Naive thymus-derived CD4-positive, alpha-beta T cell (primary cell): ENCODE measurements at places on chromosomes 7 and 10.

DNA sequence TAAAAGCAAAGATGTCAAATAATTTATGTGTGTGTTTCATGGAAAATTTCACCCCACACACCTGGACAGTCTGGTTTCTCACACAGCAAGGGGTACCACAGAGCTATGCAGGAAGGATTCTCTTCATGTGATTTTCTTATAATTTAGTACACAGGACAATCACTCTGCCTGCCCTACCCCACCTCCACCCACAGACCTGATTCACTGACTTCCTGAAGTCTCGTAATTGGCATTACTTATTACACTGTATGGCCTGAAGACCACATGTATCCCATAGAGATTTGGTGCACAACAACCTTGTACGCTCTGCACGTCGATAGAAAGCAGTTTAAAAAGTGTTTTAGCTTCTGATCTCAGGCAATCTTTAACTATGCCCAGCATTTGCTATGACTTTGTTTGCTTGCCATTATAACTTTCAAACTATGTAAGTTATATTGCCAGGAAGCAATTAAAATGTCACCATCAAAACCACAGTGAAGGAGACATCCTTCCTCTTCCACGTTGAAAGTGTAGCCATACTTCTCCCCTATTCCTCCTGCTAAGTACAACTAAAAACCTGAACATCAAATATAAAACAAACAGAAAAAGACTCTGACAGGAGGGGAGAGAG is 279.4 kb upstream of the IMMP2L start:
- DNase-seq = no peak

GRCh38 chr7:129147731-129148130 is 3.2 kb downstream of the TSPAN33 start:
- DNase-seq = no peak

- DNase-seq = no peak
These were observed 105.0 kb upstream of the AMPH start for GRCh38 chr7:38736138-38736537.

- no peak for DNase-seq
These were observed 239.9 kb downstream of the ADRA2A start for GRCh38 chr10:111316722-111317212.

DNA sequence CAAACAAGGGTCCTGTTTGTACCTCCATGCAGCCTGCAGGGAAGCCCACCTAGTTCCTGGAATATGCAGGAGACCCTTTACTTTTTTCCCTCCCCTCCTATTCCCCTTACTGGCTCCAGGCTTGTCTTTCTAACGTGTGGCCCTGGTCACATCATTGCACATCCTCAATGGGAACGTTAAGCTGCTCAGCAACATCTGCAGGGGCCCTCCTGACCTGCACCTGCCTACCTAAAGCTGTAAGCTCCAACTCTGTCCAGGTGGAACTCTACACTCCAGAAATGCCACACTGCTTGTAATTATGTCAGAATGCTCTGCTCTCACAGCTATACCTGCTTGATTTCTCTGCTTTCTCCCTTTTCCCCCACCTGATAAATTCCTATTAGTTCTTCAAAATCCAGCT is 72.1 kb downstream of the ARMC3 start:
- no peak for DNase-seq

- DNase-seq = peak; percentile 14
These were observed 15.6 kb downstream of the LYZL1 start for GRCh38 chr10:29304264-29304994.

- peak; percentile 87 for DNase-seq
These were observed 208.3 kb downstream of the USP6NL start for GRCh38 chr10:11403116-11403515.

DNA sequence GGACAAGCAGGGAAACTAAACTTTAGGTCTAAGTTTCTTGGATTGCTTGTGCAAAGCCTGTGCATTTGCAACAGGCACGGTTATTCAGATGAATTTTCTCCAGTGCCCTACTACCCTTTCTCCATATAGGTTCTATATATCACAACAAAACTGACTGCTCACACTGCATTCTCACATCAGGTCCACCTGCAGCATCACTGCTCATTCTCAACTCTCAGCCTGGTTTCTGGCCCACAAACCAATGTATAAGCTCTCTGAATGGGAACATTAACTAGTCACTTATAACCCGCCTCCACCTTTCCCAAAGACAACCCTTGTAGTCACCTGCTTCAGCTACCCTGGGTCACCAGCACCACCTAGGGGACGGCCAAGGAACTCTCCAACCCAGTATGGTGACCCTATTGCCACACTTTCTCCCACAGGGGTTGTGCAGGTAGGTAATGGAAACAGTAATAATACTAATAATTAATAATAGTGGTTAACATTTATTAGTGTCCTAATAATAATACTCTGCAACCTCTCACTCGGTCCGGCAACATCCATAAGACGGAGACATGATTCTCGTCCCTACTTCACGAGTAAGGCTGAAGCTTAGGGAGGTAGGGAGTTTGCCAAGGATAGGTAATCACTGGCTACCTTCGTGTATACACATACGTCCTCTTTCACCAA is 97.3 kb downstream of the CLEC2L start:
- peak; percentile 56 for DNase-seq

DNA sequence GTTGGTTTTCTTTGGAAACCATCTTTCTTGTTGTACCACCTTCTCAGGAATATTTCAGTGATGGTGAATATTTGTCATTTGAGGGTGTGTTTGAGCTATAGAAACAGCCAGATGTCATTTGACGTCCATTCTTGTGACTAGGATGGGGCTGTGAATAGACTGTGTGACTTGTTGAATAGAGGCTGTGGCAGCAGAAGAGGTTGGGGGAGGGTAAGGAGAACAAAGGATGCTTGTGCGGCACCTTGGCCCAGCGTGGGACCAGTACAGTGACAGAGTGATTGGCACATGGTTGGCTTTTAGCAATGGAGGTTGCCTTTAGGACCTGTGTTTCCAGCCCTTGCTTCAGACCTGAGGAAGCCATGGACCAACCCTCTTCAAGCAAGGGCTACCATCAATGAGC is 11.3 kb downstream of the DMBT1 start:
- DNase-seq = no peak

- DNase-seq = no peak
These were observed 534.4 kb downstream of the KCNMA1 start for GRCh38 chr10:77103213-77103612.
